Eye (tissue), 1 donor: ENCODE measurements at places on chromosomes 5 and 9.

DNA sequence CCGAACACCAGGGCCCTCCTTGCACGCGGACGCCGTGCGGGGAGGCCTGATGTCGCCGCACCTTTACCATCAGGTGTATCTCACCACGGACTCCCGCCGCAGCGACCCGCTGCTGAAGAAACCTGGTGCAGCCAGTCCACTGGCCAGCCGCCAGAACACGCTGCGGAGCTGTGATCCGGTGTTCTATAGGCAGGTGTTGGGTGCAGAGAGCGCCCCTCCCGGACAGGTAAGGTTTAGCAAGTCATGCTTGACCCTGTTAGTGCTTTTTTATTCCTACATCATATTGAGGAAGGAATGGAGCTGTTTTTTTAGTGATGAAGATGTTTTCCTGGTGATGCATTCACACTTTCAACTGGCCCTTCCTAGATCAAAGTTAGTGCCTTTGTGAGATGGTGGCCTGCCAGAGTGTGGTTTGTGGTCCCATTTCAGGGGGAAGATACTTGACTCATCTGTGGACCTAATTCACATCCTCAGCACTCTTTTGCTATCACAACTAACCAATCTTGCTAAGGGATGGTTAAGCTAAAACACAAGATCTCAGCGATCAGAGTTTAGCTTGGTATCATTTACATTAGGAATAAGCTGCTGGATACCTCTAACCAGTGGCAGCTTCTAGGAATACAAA is 2.7 kb downstream of the PCDHGC3 start:
- no peak for DNase-seq

GRCh38 chr5:132099905-132100304 is 26.3 kb downstream of the CSF2 start:
- DNase-seq, result no peak

GRCh38 chr9:83582029-83582428 is 40.9 kb upstream of the IDNK start:
- no peak for DNase-seq

GRCh38 chr5:100762108-100762507 is 141.0 kb downstream of the ST8SIA4 start:
- no peak for DNase-seq

DNA sequence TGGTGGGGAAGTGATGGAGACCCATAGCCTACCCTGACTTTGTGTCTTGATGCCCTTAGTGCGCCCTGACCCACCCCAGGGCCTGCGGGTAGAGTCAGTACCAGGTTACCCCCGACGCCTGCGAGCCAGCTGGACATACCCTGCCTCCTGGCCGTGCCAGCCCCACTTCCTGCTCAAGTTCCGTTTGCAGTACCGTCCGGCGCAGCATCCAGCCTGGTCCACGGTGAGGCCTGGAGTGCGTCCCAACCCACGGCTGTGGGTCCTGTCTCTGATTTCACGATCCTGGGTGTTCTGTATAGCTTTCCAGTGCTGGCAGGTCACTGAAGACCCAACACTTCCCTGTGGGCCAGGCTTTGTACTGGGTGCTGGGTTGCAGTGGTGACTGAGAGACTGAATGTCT is 4.0 kb downstream of the CCL27 start:
- DNase-seq, result no peak
